Urinary bladder (tissue), 4 donors: ENCODE measurements at places on chromosomes 13 and 19. TPM values are rescaled to one million over a fixed set of nuclear protein-coding genes. Genes with fewer than 3 reads are reported as not detected.
A peak's percentile ranks its signal among the peaks of the same experiment; 100 is the strongest.

GRCh38 chr13:112634102-112634501 is 46.1 kb upstream of the TUBGCP3 start:
- DNase-seq = no peak

DNA sequence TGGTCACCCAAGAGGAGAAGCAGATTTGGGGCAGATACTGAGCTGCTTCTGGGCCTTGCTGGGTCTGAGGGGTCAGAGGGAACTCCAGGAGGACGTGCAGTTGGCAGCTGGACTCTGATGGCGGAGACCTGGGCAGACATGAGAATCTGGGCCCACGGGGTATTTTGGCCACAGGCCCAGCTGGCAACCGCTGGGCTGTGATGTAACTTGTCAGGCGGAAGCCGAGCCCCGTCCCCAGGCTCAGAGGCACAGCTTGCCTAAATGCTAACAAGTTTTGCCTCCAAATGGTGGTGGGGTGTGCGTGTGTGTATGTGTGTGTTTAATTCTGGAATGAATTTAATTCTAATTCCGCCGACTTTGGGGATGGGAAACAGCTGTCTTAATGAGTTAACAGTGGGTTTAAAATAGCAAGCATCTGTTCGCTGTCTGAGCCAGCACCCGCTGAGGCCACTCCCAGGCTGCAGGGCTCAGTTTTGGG is 11.6 kb downstream of the ZNRF4 start:
- DNase-seq = peak; percentile 20

DNA sequence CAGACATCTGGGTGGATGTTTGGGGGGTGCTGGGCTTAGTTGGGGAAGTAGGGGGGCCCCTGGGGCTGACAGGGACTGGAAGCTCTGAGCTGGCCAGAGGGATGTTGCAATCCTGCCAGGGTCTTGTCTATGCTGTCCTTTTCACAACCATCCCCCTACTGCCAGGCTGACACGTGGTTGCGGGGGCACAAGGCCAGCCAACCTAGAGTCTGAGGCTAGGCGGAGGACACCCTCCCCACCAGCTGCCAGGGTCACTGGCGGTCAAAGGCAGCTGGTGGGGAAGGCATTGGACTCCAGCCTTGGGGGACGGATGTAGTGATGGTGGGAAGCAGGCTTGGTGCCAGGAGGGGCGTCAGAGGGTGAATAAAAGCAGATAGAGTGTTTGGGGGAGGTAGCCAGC is 1.6 kb upstream of the APOC1 start:
- DNase-seq = no peak

UBE2L5 gene
- polyA plus RNA-seq = 0.20 TPM

KLK12 gene
- not detected for polyA plus RNA-seq

GRCh38 chr13:21747456-21747855 is 76.6 kb downstream of the FGF9 start:
- DNase-seq = no peak

DNA sequence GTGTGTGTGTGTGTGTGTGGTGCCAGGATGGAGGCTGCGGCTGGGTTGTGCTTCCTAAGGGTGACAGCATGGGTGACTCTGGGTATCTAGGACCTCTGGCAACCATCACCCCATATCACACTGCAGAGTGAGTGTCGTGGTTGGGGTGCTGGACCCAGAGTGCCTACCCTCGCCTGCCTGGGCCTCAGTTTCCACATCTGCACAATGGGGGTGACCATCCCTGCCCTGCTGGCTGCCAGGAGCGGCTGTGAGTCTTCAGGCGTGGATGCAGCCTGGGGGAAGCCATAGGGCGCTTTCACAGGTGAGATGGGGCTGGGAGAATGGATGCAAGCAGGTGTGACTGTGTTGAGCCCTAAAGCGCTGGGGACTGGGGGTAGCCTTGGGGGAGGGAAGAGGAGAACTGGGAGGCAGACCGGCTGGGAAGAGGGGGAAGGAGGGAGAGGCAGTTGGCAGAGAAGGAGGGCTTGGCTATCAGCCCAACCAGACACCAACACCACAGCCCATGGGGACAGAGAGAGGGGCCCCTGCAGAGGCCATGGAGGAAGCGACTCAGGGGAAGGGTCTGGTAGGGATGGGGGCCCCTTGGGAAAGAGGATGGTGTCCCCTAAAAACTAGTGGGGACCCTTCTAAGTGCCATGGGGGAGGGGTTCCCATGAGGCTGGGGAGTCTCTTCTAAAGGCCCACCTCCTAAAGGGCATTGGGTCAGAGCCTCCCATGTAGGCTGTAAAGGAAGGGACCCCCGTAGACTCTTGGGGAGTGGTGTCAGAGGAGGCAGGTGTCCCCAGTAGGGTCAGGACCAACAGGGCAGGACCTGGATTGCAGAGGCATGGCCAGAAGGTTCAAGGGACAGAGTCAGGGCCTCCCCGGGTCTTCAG is 1.7 kb downstream of the PLPPR2 start:
- no peak for DNase-seq

DNA sequence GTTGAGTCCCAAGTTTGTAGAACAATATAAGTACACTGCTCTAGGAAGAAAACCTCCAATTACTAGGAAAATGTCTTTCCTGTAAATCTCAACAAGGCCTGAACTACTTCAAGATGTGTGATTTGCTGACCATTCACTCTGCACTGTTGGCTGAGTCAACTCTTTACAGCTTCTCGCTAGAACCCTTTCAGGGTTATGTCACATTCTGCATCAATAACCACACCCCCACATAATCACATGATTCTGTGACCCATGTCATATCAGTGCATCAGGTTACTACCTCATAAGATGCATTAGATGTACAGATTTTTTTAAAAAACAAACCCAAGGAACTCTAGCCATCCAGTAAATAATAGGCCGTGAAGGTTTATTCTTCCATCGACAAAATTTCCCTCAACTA is 16.1 kb upstream of the DCLK1 start:
- no peak for DNase-seq

PRR36 gene
- 0.10 TPM for polyA plus RNA-seq

- no peak for DNase-seq
Observed at GRCh38 chr19:56942756-56943155, 102.2 kb upstream of the PEG3 start.

- DNase-seq = no peak
Observed at GRCh38 chr13:29959086-29959485, 108.7 kb upstream of the UBL3 start.

GRCh38 chr13:107216046-107216755 is 648.3 kb upstream of the ARGLU1 start:
- no peak for DNase-seq

- DNase-seq = no peak
Observed at GRCh38 chr13:30115257-30115600, 192.1 kb downstream of the KATNAL1 start.

DNA sequence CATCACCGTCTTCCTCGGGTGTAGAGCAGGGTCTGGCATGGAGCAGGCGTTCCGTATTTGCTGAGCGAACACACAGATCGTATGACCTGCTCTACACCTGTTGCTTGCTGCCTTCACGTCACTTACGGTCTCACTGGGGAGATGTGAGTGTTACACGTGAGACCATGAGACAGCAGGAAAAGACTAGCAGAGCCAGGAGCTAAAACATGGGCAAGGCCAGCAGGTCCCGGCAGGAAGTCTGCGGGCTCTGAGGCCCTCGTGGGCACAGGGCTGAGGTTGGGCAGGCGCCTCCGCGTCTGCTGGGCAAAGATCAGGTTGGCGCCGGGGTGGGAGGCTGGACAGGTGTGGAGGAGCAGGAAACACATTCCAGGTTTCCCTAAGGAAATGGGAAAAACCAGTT is 19.7 kb upstream of the GTF3A start:
- no peak for DNase-seq

DNA sequence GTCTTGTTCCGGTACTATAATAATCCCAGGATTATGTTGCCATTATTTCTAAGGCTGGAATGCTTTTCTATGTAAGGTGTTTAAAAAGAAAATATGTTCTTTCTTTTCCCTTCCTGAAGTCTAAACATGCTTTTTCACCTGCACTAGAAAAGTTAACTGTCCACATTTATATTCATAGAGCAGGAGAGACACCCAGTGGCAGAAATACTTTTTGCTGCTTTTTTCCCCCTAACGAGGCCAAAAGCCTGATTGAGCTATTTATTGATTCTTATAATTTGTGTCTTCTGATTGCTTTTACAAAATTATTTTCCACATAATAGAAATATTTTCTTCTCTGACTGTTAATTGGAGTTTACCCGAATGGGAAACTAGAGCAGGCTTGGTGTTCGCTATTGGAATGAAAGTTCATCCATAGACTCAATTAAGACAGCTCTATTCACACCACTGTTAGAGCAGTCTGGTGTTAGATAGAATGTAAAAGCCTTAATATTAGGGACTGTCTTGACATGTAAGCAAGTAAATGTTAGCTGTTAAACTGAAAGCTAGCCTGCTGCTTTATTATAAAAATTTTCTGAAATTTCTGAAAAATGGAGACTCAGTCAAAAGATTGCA is 15.8 kb downstream of the GPR180 start:
- peak; percentile 21 for DNase-seq

GNG14 gene
- not detected for polyA plus RNA-seq

GRCh38 chr19:38523319-38523718 is 89.8 kb downstream of the RYR1 start:
- no peak for DNase-seq

DNA sequence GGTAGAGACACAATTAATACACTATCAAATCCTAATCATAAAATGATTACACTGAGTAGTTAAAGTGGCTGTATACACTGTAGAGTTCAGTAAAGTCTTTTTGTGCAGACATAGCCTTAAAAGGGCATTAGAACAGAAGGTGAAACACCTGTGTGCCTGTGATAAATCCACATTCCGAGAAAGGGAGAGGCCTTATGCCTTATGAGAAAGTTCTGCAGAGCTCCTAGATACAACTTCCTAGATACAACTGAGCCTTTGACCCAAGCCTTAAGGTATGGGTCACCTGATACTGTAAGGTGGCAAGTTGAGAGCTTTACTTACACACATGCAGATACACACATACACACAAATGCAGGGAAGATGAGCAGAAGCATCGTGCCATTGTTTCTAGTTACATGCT is 6.3 kb downstream of the SERP2 start:
- DNase-seq = no peak

DNA sequence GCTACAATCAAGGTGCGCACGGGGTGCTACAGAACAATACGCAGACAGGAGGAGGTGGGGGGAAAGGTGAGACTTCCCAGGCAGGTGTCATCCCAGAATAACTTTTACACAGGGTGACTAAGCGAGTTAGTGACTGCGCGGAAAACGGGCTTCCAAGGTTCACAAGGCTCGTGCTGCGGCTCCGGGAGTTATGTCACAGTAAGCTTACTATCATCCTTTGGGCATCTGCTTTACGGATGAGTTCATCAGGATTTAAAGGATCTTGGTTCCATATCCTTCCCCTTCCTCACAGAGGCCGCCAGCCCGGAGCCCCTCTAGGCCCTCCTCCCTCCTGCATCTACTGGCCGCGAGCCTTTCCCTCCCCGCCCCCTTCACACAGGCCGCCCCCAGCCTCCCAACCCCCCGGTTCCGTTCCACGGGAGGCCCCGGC is 474 bp upstream of the IFT88 start:
- peak; percentile 49 for DNase-seq

DNA sequence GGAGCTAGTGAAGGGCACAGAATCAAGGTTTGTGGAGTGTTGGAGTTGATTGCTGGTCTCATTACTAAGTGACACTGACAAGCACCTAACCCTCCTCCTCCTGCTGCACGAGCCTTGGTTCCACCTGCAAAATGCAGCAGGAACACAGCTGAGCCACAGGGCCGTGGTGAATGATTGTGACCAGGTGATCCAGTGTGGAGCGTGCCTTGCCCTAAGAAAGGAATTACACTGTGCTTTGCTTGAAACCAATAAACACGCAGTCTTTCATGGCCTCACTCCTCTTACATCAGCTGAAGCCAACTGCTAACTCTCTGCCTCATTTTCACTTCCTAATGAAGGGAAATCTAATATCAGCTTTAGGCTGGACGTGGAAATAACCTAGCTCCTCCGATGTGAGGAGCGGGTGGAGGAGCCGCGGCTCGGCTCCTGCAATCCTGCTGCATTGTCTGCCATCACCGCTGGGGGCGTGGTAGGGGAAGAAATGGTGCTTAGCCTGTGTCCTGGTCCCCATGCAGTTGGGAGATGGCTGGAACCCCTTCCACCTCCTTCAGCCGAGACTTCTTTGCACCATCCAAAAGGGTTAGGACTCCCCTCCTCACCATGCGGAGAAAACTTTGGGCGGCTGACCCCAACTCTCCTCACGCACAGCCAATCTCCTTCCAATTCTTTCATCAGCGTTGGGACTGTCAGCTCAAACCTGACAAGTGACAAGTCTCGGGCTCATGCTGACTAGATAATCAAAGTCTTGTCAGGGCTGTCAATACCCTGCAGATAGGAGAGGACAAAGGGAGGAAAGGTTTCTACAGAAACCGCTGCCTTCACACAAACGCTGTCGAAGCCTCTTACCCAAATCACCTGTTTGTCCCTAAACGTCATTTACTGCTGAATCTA is 427.9 kb downstream of the ZNF536 start:
- no peak for DNase-seq

DNA sequence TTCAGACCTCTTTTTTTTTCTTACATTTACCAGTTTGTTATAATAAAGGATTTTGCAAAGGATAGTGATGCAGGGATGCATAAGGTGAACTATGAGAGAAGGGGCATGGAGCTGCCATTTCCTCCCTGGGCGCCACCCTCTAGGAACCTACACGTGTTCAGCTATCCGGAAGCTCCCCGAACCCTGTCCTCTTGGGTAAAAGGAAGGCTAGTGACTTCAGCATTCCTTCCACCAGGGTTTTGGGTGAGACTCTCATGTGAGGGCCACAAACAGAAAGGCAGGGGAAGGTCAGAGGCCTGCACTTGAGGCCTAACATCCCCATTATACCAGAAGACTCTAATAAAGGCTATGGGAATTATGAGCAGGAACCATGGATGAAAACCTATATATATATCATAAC is 57.3 kb downstream of the IFT88 start:
- no peak for DNase-seq

DNA sequence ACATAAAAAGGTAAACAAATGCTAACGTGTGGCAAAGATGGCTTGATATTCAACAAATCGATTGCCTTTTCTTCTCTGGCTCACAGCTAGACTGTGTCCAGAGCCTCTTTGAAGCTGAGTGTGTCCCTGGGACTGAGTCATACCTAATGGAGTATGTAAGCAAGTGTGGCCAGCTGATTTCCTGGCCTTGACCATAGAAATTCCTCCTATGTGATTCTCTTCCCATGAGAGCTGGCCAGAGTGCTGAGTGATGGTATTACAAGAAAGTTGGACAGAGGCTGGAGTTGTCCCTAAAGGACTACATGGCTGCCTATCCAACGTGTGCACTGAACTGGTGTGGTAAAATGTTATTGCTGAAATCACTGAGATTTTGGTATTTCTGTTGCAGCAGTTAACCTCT is 320.1 kb upstream of the SLC10A2 start:
- DNase-seq = no peak

SIPA1L3 gene
- 6.2 TPM for polyA plus RNA-seq

ZNF441 gene
- 7.4 TPM for polyA plus RNA-seq

DNA sequence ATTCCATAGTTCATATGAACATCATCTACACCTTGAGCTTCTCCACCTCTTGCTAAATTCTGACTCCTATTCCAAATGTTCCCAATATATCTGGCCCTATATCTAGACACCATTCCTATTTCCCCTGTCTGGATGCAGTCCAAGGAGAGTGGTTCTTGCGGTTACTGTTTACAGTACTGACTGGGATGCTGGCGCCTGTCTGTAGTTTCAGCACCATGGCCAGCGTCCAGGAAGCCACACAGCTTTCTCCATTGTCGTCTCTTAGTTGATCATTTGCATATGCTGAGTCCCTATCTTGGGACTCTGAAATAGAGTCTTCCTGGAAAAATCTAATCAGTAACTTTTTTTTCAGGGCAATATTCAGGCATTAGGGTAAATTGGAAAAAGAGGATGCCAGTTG is 14.9 kb downstream of the LAIR2 start:
- DNase-seq = no peak
